ENCODE measurements at places on chromosomes 7 and 10. TPM values are rescaled to one million over a fixed set of nuclear protein-coding genes. Genes with fewer than 3 reads are reported as not detected.

GPC2 gene
- 44.3 TPM for total RNA-seq

KLF14 gene
- total RNA-seq = not detected

NAPEPLD gene
- 17.2 TPM for total RNA-seq

SLC13A1 gene
- total RNA-seq = not detected

TPK1 gene
- total RNA-seq = 7.6 TPM

MALRD1 gene
- total RNA-seq = 2.7 TPM

All from temporal lobe (tissue), 4 donors.